A673 (cell line): ENCODE measurements at places on chromosomes 3 and 15. TPM values are rescaled to one million over a fixed set of nuclear protein-coding genes. Genes with fewer than 3 reads are reported as not detected.

DNA sequence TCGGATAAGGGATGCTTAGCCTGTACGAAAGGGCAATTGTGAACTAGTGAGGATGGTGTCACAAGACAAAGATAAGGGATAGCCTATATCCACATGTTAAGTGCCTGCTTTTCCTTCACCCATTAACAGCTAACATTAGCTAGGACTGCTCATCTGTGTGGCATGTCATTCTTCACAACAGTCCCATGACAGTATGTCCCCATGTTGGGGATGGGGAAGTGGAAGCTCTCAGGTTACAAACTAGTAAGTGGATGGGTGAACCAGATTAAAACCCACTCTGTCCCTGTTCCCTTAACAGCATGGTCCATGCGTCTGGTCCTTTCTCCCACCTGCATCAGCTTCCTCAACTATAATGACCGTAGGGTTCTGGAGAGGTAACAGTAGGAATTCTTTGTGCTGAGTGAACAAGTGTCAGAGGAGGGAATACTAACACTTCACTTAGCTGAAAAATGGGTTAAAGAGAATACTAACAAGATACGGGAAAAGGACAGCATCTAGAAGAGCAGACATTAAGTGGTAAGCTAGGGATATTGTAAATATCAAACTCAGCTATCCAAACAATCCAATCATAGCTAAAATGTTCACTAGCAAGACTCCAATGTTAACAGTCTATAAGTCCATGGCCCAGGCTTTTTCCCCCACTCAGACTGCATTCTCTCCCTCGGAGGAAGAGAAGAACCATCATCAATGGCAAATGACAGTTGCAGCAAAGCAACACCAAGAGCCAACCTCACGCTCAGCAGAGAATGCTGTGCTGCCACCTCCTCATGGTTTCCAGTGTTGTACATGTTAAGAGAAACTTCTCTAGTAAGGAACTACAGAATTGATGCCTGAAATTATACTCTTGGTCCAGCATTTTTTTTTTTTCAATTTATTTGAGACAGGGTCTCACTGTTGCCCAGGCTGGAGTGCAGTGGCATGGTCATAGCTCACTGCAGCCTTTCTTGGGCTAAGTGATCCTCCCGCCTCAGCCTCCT, 5.0 kb downstream of the RPLP1 start:
- DNase-seq, result no peak
- H3K27me3 ChIP-seq, result no peaks in the 10 kb centered on the region
- no peak overlapping the region for H3K4me3 ChIP-seq

Gene DCLK3
- 0.04 and 0.06 TPM in 2 replicates for total RNA-seq

DNA sequence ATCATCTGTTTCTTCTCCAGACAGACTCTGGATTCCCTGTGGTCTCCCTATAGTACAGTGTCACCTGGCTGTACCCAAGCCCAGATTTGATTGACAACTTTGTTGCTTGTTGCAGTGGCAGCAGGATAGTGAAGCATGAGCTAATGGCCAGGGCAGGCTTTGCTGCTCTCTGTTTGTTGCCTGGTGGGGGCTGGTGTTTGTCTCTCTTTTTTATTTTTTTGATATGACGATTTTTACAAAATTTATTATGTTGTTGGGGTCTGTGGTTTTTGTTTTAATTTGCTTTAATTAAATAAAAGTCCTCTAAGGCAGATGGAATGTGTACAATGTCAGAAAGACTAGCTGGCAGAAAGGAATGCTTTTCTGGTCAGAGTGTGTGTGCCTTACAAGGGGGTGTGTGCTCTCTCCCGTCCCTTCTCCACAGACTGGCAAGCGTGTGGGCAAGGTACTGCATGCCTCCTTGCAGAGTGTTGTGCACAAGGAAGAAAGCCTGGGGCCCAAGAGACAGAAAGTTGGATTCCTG, 15.2 kb upstream of the CLEC3B start:
- H3K4me1 ChIP-seq, result peaks cover 22% of the 10 kb centered on the region
- peaks cover 37% of the 10 kb centered on the region for H3K36me3 ChIP-seq
- H3K27me3 ChIP-seq, result no peaks in the 10 kb centered on the region
- no peak for DNase-seq

DNA sequence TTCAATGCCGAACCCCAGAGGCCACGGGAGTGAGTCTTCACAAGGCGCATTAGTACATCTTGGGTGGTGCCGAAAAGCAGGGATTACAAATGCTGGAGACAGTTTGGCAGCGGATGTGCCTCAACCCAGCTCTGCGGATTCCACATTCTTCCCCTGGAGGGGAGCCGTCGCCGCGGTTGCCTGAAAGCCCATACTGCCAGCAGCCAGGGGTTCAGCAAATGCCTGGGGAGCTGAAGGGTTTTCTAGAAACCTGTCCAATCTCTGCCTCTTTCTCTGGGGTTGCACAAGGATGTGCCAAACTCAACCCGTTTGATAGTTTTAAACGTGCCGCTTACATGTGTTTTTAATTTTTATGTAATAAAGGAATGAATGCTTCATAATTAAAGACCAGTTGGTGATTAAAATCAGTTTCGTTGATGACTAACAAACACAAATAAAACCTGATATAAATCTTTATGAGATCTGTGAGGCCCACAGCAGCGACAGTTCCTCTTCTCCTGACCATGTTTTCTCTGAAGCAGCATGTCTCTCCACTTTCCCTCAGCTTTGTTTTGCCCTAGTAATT, 74.6 kb upstream of the LEKR1 start:
- no peaks in the 10 kb centered on the region for H3K27me3 ChIP-seq
- H3K4me1 ChIP-seq, result peaks cover 31% of the 10 kb centered on the region
- H3K27ac ChIP-seq, result peak overlapping the region; percentile 78
- DNase-seq, result peak; percentile 92

- no peak for DNase-seq
- no peaks in the 10 kb centered on the region for H3K36me3 ChIP-seq
- H3K27ac ChIP-seq, result no peak overlapping the region
- H3K4me1 ChIP-seq, result no peaks in the 10 kb centered on the region
- H3K27me3 ChIP-seq, result peaks cover 18% of the 10 kb centered on the region
- no peak overlapping the region for H3K4me3 ChIP-seq
Measured at GRCh38 chr15:80801891-80802680, 22.9 kb downstream of the CEMIP start.

DNA sequence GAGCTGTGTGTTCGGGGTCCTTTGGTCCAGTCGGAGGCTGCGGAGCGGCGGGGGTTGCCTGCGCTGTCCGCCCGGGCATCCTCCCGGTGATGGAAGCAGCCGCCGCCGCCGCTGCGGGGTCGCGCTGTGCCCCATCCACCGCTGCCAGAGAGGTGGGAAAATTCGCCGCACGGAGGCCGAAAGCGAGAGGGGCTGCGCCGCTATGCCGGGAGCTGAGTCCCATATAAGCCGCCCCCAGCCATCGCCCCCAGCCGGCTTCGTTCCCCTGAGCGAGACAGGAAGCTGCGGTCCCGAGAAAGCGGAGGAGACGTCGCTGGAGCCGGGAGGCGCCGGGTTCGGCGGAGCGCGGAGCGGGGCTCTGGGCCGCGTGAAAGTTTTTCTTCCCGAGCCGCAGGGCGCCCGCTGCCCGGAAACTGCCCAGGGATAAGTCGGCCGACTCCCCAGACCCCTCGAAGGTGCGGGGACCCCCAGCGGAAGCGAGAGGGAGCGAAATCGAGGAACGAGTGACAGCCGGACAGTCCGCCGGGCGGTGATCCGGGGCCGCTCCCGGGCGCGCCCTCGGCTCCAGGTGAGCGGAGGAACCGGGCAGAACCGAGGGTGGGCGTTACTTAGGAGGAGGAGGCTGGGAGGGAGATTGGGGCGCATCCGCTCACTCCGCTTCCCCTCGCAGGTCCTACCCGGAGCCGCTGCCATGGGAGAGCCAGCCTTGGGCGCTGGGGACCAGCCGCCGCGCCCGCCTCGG, 574 bp downstream of the CHST2 start:
- no peaks in the 10 kb centered on the region for H3K36me3 ChIP-seq
- DNase-seq, result peak; percentile 33
- H3K27ac ChIP-seq, result no peak overlapping the region
- peaks cover 33% of the 10 kb centered on the region for H3K27me3 ChIP-seq

GRCh38 chr3:64674591-64675076, 13.2 kb downstream of the ADAMTS9 start:
- H3K27ac ChIP-seq, result no peak overlapping the region
- DNase-seq, result no peak
- no peaks in the 10 kb centered on the region for H3K4me1 ChIP-seq
